ENCODE measurements at places on chromosomes 4 and X.
A peak's percentile ranks its signal among the peaks of the same experiment; 100 is the strongest.

DNA sequence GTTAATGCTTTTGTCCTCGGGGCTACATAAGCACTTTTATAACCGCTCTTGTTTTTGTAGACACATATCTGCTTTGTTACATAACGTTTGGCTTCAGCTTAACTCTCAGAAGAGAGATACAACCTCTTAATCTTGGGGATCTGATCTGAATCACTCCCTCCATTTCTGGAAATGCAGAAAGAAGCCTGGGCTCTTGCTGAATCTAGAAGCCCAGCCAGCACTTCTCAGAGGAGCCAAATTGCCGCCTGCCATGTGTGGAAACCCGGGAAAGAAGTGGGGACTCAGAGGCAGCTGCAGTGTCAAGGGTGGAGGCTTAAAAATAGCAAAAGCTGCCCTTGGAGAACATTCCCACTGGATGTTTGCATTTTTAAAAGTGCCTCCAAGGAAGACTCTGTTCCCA is 69.3 kb upstream of the LDB2 start:
- no peak for DNase-seq

DNA sequence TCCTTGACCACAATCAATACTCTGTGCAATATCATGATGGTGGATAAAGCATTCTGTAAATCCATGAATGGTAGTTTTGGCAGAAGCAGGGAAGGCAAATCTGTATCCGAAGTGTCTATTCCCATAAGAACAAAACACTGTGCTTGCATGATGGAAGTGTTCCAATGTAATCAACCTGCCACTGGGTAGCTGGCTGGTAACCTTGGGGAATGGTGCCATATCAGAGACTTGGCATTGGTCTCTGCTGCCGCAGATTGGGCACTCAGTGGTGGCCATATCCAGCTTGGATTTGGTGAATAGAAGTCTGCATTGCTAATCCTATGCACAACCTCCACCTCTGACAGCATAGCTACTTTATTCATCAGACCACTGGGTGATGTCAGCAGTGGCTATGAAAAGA is 114.3 kb upstream of the EMCN start:
- no peak for DNase-seq

DNA sequence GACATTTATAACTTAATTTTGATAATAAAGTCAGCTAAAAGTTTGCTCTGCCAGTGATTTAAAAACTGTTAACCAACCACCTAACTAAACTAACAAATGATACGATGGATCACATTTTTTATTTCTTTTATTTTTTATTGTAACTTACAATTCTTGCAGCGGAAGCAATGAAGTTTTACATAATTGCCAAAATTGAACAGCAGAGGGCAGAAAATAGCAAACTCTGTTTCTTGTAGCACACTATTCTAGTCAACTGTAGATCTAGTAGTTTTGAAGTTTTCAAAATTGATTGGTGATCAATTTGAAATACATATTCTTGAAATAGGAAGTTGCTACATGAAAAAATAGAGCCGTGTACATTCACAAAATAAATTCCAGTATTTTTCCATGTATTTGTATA is 2.8 kb upstream of the GRIA2 start:
- peak; percentile 68 for DNase-seq

- DNase-seq: no peak
Measured at GRCh38 chr4:42541647-42542046, 115.3 kb downstream of the ATP8A1 start.

GRCh38 chr4:158538176-158538575 is 16.5 kb downstream of the RXFP1 start:
- DNase-seq: peak; percentile 9

GRCh38 chr4:83012200-83012686 is 1.6 kb upstream of the LIN54 start:
- DNase-seq: no peak
